HS-5 (cell line): ENCODE measurements at places on chromosomes 2 and 18.
A peak's percentile ranks its signal among the peaks of the same experiment; 100 is the strongest.

DNA sequence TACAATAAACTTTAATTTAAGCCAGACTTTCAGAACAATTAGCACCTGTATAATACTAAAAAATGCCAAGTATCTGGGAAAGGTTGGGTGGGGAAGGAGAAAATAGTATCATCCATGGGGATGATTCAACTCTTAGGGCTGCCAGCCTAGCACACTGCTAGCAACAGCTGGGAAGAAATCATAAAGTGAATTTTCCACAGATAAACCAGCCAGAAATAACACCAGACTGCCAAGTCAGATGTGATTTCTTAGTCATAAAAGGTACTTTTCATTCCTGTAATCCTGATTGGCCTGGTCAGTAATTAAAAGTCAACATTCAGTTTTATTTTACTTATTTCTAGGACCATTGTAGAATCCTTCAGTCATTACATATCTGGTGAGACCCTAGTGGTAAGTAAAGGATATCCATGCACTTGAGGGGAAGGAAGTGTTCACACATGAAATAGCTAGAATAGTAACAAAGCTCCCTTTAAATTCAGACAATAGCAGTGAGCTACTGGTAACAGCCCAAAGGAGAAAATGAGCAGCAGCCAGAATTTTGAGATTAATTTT lies 59.4 kb downstream of the LIMS1 start:
- peak; percentile 77 for DNase-seq

- no peak for DNase-seq
Measured at GRCh38 chr2:29065068-29065811, 9.1 kb downstream of the PCARE start.

- DNase-seq, result no peak
Measured at GRCh38 chr2:71449343-71449742, 4.0 kb upstream of the DYSF start.

DNA sequence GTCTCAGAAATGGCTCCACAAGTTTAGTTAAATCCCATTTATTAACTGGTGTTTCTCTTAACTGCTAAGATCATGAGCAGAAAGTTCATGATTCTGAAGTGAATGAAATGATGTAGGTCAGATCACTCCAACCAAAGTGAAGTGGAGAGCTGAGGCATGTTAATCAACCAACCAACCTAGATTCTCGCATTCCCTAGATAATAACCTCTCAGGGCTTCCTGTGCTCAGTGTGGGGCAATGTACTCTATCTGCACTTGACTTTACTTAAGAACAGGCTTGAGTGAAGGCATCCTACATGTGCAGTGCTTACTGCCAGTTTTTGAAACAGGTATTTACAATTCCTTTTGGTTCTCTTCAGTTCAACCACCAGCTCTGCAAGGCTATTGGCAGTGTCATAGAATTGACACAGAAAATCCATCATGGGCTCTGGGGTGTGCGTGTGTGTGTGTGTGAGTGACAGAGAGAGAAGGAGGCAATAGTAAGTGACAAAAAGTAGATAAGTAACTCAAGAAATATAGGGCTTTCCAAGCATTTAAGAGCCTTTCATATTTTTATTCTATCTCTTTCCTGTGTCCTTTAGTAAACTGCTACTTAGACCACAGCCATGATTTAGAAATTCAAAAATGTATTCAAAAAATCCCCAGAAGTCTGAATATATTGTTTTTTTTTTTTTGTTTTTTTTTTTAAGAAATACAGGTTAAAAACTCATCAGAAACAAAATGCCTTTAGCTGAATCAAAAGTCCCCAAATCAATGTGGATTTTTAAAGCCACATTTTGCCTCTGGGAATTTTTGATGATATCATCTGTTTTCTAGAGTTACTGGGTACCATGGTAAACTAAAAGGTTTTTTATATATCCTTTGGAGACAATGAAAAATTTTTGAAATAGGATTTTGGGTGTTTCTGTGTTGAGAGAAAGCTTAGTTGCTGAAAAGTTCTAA lies 28.6 kb downstream of the DOCK10 start:
- no peak for DNase-seq

GRCh38 chr2:168699844-168700417 lies 102.5 kb upstream of the NOSTRIN start:
- DNase-seq, result no peak

DNA sequence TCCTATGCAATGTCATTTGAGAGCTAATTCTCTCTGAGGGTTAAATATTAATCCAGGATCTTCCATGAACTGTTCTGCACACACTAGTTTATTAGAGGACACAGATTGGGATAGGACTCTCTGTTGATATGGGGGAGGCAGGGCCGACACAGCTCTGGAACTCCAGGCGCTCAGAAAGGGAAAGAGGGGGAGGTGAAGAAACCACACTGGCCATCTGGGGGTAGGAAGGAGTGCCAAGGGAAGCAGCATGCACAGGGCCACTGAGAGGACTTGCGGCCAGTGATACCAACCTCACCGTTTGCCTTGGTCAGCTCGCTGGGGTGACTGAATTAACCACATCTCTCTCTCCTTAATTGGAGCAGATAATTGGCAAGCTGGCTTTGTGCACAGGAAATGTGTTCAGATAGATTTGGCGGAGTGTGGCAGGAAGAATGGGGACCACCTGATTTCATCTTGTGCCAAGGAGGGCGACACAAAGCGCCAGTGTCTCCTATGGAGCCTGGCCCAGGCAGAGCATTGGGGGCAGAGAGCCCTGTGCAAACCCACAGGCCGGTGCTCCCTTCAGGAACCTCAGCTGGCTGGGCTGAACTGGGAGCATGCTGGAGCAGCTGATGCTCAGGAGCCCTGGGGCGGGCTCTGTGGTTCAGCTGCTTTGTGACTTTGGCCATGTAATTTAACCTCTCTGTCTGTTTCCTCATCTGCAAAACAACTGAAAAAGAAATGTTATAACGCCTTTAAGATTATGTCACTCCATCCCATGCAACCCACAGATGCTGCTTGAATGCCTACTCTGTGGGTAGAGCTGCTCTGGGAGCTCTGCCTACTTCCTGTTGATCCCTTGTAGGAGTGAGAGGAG lies 114.7 kb upstream of the STON1 start:
- no peak for DNase-seq

DNA sequence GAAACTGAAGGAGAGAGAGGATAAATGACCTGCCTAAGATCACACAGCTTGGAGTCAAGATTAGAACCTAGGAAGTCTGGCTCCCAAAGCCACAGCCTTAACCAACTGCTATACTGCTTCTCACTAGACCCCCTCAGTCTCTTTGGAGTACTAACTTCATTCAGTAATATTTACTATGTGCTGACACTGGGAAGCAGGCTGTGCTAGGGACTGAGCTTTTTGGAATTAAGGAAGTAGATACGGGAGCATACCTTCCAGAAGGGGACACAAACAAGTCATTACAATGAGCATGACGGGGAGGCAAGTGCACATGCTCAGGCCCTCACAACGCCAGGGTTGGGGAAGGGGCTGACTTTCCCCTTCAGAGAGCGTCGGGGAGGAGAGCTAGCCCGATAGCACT lies 97.7 kb downstream of the INO80D start:
- DNase-seq, result no peak

- peak; percentile 41 for DNase-seq
Measured at GRCh38 chr2:55718165-55719008, 24.7 kb upstream of the PNPT1 start.

GRCh38 chr2:178825183-178825582 lies 18.0 kb upstream of the TTN start:
- DNase-seq, result no peak

DNA sequence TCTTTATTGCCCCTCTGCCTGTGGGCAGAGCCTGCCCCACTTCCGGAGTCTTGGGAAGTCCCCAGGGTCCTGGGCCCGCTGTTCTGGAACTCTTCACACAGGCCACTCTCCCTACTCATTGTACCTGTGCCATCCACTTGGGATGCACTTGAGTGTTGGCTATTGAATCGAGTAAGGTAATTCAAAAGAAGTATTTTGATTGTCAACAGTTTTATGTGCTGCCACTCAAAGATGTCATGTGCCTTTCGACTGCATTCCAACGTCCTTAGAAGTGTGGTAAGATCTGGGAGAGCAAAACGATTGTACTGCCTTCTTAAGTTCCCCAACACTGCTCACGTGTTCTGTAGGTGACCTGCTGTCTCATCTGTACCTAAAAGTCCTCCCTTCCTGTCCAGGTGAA lies 77.0 kb upstream of the SMIM21 start:
- no peak for DNase-seq

- no peak for DNase-seq
Measured at GRCh38 chr2:160429248-160430000, 64.2 kb downstream of the RBMS1 start.

- no peak for DNase-seq
Measured at GRCh38 chr2:168658706-168659105, 143.7 kb upstream of the NOSTRIN start.

DNA sequence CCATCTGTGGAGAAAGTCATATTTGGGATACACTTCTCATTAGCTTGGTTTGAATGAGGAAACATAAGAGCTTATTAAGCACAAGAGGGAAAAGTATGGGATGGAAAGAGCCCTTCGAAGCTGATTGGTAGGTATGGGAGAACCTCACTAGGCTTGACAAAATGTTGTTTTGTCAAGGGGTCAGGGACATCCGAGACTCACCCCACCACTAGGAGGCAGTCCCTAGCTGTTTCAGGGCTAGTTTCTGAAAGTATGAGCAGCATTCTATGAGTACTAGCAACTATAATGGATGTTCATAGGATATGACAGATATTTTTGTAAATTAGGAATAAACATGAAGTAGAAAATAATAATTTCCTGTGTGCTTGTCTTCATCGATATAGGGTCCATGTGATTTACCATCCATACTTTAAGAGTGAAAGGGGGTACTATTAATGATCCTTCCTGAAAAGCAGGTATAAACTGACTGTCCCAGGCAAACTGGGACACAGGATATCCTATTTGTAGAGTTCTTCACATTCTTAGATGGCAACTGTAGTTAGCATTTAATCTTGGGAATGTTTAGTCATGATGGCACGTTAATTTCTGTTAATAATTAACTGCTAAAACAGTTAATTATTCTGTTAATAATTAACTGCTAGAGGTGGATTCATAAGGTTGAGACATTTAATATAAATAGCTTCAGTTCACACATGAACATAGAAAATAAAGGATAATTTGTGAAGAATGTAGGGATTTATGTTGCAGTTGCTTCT lies 28.4 kb downstream of the OTX1 start:
- DNase-seq, result no peak

DNA sequence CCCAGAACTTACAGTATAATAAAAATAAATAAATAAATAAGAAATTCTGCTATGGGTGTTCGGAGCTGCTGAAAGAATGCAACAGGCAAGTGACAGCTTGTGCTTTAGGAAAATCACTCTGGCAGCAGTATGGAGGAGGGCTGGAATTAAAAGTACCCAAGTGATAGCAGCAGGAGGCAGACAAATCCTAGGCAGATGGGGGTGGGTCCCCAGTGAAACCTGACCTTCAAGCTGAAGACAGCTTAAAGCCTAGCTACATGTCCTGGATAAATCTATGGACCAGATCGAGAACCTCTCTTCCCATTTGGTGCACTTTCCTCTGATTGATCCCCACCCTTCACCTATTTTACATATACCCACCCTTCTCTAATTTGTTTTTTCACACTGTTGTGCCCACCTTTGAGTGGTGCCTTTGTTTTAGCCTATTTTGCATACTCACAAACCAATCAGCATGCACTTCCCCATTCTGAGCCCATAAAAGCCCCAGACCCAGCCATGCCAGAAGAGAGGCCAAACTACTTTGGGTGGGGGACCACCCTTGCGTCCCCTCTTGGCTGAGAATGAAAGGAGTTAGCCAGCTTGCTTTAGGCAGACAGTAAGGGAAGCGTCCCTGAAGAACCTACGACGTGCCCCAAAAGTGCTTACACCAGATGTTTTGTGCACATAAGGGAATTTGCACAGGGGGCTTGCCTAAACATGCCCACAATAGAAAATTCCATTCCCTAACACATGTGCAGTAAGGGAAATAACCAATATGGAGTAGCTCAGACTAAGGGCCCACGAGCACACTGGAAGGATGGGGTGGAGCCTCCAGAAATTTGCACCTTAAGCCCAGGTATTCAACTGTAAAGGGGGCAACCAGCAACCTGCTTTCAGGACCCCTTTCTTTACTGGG lies 3.0 kb downstream of the METTL8 start:
- no peak for DNase-seq

GRCh38 chr18:27750014-27750413 lies 426.9 kb downstream of the CDH2 start:
- DNase-seq, result peak; percentile 34

GRCh38 chr2:151241224-151241623 lies 20.4 kb downstream of the RBM43 start:
- peak; percentile 58 for DNase-seq

- no peak for DNase-seq
Measured at GRCh38 chr2:185215497-185215896, 523.1 kb upstream of the FSIP2 start.

DNA sequence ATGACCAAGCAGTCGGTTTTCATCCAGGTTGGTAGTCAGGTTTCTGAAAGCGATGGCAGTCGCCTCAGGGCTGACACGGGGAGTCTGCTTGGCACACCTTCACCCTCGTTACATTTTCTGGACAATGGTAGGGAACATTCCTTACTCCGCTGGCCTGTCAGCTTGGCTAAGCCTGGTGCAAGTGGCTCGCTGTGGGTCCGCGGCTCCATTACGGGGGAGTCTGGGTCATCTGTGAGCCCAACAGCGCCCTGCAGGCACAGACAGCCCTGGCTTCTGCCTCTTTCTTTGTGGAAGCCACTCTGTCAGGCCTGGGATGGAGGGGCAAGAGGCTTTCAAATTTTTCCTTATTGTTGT lies 95.6 kb downstream of the HDAC4 start:
- no peak for DNase-seq

DNA sequence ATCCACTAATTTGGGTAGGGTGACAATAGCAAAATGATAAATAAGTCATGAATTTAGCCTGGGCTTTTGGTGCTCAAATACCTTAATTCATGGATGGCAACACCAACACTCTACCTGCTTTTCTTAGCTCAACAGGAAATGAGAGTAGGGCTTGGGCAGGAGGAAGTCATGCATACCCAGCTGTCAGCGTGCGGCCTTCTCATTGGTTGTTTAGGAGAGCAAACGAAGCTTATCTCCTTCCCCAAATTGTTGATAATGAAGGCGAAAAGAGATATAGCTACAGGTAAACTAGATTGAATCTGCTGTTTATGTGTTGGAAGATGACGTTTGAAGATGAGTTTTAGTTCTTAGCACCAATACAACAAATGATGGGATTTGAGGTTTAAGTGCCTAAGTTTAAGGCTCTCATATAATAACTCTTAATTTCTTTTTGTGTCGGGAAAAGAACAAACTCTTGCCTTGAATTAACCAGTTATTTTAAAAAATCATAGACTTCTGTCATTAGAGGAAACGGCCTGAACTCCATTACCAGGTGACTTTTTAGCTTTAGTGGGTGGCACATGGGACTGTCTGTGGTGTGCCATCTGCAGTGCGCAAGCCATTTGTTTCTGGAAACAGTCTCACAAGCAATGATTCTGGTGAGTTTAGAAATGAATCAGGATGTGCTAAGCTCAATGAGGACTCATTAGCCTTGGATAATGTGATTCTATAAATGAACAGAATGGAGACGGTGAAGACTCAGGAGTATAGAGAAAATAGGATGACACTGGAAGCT lies 19.8 kb downstream of the MAP4K4 start:
- DNase-seq, result no peak

DNA sequence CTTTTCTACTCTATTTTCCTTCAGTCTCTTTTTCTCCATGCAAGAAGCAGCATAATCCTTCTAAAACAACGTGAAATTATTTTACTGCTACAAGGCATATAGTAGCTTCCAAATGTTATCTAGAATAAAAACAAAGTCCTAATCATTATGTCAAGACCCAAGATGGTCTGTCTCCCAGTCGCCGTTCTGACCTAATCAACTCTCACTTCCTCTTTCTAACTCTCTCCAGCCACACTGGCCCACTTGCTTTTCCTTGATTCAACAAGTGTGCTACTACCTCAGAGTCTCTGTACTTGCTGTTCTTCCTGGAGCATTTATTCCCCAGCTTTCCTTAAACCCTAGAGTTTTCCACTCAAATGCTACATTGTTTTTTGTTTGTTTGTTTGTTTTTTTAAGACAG lies 1491.2 kb downstream of the LRP1B start:
- no peak for DNase-seq
